ENCODE measurements at places on chromosomes 5 and 9. TPM values are rescaled to one million over a fixed set of nuclear protein-coding genes. Genes with fewer than 3 reads are reported as not detected.

The ERAP2 gene
- 8.0 TPM for total RNA-seq

The CYSRT1 gene
- 2.3 TPM for total RNA-seq

The S1PR3 gene
- 75.8 TPM for total RNA-seq

The ORM2 gene
- total RNA-seq, result not detected

The SLC34A1 gene
- total RNA-seq, result not detected

The PDLIM4 gene
- 84.2 TPM for total RNA-seq

The PRELID1 gene
- total RNA-seq, result 249 TPM

The CDH9 gene
- not detected for total RNA-seq
